Urothelium cell line (cell line): ENCODE measurements at places on chromosomes 7 and 10.

- no peak for DNase-seq
Observed at GRCh38 chr7:32061346-32061745, 8.9 kb downstream of the PDE1C start.

- no peak for DNase-seq
Observed at GRCh38 chr10:79394664-79395063, 47.4 kb downstream of the PPIF start.

- DNase-seq, result peak; percentile 52
Observed at GRCh38 chr7:87447116-87447635, 28.3 kb downstream of the ABCB4 start.

DNA sequence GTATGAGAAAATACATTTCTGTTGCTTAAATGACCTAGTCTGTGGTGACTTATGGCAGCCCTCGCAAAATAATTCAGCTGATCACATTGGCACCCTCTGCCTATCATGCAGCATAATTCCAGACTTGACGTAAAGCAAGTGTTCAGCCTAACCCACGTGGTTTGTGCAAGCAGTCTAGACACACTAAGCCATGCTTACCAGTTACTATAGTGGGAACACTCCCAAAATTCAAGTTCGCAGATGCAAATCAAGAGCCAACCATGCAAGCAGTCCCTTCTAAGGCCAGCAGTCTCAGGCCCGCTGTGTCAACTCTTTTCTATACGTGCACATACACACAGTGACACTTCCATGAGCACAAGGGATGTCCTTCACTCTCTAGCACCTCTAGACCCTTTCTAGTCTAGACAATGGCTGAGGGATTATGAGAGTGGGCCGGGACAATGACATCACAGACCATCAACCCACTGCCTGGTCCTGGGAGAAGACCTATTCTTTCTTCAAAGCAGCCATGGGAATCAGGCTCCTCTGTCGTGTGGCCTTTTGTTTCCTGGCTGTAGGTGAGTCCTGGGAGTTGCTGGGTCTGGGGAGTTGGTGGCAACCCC is 29.0 kb upstream of the PRSS1 start:
- no peak for DNase-seq

- DNase-seq, result peak; percentile 16
Observed at GRCh38 chr7:132782777-132783640, 206.7 kb upstream of the PLXNA4 start.

DNA sequence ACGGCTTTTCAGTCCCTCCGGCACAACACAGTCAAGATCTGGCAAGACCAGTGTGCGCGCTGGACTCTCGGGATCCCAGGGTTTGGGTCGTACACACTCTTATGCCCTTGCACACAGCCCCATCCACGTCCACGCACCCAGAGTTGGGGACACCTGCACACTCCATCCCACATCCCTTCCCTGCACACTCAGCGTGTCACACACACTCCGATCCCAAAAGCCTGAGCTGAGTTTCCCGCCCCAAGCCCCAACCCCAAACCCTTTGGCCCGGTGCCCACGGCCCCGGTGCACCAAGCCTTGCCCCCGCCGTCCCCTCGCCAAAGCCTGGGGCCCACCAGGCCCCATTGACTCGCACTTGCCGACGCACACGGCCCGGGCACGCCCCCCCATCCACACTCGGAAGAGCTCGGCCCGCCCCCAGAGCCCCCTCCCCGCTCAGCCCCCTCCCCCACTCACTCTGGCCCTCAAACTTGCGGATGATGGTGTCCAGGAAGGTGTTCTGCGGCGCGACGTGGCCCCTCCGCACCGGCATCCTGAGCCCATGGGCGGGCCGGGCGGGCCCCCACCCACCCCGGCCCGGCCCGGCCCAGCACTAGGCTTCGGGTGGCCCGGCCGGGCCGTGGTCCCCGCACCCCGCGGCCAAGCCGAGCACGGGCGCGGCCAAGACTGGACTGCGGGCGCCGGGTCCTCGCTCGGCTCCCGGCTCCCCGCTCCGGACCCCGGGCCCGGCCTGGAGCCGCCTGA is 567 bp downstream of the KCNH2 start:
- DNase-seq, result no peak

GRCh38 chr10:128594688-128595087 is 468.5 kb upstream of the MKI67 start:
- DNase-seq, result no peak

DNA sequence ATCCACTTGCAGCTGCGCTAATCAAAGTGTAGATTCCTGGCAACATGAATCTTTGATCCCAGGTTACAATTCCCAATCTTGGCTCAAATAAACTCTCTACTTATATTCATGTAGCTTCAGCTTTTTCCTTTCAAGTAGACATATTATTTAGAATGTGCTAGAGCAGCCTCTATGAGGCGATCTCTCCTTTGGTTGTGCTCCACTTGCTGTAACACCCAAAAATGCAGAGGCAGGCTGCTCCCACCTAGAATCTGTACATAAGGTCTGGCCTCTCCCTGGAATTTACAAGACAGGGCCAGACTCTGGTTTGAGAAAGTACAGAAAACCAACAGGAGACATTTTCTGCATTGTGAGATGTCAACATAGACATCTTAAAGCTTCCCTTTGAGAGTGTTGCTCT is 23.1 kb downstream of the ZNF107 start:
- DNase-seq, result no peak

DNA sequence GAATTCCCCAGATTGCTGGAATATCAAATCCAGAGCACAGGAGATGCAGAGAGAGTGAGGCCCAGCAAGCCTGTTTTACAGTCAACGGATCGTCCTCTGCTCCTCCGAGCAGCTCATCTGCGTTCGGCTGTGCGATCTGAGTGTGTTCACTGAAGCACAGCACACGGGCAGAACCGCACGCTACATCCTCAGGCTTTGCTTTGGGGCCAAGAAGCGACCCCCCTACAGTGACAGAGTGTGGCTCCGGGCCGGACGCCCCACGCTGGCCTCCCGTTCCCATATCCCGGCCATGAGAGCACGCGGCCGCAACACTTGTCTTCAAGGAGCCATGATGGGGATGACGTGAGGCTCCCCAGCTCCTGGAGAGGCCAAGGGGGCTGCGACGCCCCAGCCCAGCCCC is 431.4 kb downstream of the DNAJB6 start:
- DNase-seq, result no peak

- no peak for DNase-seq
Observed at GRCh38 chr7:98134420-98135228, 28.0 kb downstream of the LMTK2 start.

DNA sequence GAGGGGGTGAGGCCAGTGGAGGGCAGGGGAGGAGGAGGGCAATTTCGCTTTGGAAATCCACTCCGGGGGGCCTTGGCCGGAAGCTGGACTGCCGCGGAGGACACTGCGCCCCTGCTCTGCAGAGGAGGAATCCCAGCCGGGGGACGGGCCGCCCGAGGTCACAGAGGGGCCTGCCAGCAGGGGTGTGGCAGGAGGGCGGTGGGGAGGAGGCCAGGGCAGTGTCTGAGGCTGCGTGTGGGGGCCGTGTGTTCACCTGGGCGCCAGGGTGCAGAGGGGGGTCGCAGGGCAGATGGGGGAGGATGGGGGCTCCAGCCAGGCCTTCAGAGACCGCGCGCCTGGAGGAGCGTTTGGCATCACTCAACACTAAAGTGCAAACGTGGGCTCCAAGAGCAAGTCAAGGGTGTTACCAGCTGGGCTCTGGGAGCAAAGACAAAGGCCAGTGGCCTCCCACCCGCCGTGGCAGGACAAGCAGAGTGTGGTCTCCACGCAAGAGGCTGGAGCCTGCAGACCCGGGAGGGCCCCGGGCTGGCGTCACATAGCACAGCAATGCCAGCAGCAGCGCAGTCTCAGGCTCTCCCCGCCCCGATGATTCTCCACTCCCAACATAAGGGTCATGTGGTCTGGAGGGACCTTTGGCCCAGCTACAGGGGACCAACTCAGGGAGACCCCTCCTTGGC is 45.3 kb upstream of the DNAJB6 start:
- no peak for DNase-seq

DNA sequence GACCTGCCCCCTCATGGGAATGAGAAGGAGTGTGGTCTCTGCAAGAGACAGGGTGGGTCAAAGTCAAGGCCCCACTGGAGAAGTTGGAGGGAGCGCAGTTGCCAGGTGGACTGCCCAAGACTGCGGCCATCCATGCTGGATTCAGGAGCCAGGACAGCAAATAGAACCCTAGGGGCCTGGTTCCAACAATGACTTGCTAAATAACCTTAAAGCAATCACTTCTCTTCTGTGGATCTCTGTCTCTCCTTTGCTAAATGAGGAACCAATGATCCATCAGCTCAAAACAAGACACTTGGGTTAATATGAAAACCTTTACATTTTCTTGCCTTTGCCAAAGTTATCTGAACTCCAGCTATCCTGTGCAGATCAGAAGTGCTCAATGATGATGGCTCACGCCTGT is 12.6 kb upstream of the YWHAG start:
- DNase-seq, result no peak
